HS-27A (cell line): ENCODE measurements at places on chromosomes 7 and 10.

DNA sequence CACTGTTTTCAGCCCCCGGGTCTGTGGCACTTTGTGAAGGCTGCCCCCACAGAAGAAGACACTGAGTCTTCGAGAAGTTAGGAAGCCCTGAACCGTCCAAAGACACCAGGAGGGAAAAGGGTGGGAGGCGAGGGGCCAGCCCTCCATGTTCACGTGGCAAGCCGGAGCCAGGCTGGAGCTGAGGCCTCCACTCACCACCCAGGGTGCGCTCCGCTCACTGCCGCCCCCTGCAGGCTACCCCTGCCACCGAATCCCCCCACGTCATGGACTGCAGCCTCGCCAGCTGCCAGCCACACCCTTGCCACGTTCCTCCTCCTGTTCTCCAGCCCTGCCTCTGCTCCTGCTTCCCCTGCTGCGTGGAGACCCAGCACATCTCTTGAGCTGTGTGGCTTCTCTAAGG is 59.0 kb upstream of the EN2 start:
- no peak for DNase-seq

DNA sequence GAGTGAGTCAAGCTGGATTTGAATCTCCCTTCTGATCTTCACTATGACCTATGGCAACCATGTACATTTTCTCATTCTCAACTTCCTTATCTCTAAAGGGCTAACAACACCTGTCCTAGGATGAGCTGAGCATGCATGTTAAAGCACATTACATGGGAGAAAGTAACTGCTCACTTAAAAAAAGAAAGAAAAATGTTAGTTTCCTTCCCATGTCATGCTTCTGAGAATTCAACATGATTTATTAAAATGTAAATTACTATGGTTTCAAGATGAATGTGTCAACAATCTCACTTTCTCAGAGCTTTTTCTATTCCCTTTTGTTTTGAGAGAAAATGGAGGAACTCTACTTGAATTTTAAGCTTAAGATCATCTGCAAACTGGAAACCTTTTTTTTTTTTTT is 295.3 kb downstream of the SKIDA1 start:
- no peak for DNase-seq

- no peak for DNase-seq
Measured at GRCh38 chr7:6260291-6261187, 11.9 kb downstream of the CYTH3 start.

DNA sequence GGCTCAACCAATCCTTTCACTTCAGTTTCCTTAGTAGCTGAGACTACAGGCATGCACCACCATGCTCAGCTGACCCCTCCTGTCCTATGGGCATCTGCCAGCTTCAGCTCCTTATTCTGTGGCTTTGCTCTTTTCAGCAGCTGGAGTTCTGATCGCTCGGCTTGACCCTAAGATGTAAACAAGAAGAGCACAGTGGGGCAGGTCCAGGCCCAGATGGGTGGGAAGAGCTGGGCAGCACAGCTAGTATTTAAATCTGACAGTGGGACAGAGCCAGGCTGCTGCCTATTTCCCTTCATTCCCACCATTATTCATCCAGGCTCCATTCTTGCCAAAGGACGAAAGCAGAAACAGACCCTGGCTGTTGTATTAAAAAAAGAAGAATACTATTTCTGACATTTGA is 494.9 kb upstream of the PODXL start:
- DNase-seq, result no peak

GRCh38 chr7:88664630-88665233 is 94.8 kb upstream of the ZNF804B start:
- DNase-seq, result no peak

DNA sequence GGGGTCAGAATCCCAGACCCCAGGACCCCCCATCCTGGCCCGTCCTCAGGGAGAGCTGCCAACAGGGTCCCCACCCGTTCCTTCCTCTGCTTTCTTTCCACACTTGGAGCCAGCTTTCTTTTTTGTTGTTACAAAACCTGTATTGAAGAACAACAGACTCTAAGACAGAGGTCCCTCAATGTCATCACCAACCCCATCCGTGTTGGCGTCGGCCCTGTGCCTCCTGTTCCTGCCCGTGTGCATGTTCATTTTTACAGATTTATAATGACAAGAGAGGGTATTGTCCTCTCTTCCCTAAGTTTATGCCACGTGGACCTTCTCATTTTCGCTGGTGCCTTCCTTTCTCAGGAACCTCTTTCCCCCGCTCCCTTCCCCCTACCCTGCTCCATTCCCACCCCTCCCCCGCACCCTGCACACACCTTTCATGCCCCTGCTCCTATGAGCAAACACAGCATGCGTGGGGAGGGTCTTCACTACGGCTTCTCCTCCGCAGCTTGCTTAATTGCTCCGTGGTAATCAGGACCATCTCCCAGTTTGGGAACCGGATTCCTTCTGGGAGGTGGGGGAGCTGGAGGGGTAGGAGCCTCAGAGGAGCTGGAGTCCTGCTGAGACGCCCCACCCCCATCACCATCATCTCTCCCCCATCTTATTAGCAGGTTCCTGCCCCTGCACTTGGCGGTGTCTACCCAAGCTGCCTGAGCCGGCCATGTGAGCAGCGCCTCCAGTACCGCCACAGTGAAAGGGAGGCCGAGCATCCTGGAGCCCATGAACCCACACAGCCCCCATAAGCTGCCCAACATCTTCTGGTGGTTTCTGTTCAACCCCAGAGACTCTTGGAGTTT is 88.0 kb upstream of the INSIG1 start:
- DNase-seq, result no peak
